Neural crest cell (in vitro differentiated cells): ENCODE measurements at places on chromosomes 6 and 20. TPM values are rescaled to one million over a fixed set of nuclear protein-coding genes. Genes with fewer than 3 reads are reported as not detected.

MMP24 gene
- 2.8 and 2.9 TPM in 2 replicates for total RNA-seq

SLC24A3 gene
- 0.27 and 0.51 TPM in 2 replicates for total RNA-seq

PACRG gene
- 0.59 and 1.8 TPM in 2 replicates for total RNA-seq

NAA20 gene
- total RNA-seq: 38.2 and 40.3 TPM in 2 replicates

WTAP gene
- total RNA-seq: 126 and 128 TPM in 2 replicates

FNDC1 gene
- total RNA-seq: 0.05 and 0.09 TPM in 2 replicates

VSX1 gene
- 3.8 and 4.2 TPM in 2 replicates for total RNA-seq

DNA sequence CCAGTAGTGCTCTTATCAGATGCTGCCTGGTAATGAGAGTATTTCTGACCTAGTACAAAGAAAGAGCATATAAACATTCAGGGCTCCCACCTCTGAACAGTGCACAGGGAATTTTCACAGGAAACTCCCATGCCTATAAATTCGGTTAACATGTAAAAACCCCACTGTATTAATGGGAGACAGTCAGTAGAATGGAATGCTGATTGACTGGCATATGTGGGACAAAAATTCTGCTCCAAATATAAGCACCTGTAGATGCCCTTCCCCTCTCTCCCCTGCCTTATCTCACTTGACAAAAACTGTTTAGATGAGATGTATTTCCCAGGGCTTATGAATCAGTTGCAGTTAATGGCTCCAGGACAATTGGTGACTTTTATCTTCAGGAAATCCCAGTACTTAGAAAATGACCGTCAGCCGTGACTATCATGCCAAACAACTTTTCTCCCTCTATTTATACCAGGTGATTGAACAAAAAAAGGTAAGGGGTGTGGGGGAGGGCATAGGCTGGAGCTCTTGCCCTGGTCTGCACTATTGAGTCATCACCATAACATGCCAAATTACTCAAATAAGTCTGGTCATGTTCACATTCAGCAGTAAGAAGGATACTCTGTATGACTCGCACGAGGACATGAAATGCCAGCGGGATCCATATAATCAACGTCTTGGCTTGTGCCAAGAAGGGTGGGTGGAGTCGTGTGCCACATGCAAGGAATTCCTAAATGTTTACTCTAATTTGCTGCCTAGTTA is 176.4 kb upstream of the BMP2 start:
- no peak for DNase-seq

DNA sequence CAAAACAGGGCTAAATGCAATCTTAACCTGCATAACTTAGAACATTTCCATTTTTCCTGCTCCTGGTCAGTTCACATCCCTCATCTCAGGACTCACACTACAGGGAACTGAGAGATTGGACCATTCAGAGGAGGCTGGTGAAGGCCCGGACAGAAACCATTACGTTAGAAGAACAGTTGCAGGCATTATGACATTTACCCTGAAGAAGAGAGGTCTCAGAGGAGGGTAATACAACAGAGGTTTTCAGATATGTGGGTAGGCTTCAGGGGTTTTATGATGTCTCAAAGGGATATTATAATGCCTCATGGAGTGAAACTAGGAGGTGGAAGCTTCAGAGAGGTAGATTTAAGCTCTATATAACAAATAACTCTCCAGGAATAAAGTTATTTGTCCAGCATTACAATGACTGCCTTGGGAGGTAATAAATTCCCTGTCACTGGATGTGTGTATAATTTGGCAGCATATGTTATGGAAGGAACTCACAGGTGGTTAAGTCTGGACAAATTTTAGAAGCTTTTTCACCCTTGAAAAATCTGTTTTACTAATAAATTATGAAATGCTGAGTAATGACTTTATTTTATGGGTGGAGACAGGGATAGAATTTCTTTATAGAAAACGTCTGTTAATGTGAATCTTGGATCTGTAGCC is 36.7 kb upstream of the RIPOR2 start:
- DNase-seq: no peak

- no peak for DNase-seq
These were observed 3.8 kb upstream of the CABLES2 start for GRCh38 chr20:62410746-62411478.

GRCh38 chr6:93468291-93468690 is 48.9 kb upstream of the EPHA7 start:
- no peak for DNase-seq

DNA sequence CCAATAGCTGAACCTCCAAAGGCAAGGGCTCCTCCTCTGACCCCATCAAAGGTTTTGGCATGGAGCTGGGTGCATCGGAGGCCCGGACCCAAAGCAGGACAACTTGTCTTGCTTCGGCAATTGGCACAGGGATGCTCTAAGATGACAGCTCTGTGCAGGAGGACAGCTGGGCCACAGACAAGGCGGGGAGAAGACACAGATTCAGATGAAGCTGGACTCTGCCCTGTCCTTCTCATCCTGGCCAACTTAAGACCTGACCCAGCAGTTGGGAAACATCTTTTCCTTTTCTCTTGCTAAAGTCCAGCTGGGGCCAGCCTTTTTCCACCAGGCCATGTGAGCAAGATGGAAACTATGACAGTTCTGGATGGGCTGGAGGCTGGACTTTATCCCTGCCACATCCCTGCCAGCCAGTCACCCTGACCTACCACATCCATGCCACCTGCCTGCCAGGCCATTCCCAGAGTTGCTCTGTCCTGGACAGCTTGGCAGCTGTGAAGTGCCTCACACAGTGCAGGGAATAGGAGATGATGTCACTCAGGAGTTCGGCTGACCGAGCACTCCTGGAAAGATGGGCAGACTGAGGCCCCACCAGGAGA is 12.7 kb upstream of the PSMF1 start:
- DNase-seq: no peak

GRCh38 chr20:16848061-16848460 is 99.9 kb downstream of the OTOR start:
- no peak for DNase-seq

- DNase-seq: no peak
These were observed 24.6 kb downstream of the DSTN start for GRCh38 chr20:17594443-17594842.

DNA sequence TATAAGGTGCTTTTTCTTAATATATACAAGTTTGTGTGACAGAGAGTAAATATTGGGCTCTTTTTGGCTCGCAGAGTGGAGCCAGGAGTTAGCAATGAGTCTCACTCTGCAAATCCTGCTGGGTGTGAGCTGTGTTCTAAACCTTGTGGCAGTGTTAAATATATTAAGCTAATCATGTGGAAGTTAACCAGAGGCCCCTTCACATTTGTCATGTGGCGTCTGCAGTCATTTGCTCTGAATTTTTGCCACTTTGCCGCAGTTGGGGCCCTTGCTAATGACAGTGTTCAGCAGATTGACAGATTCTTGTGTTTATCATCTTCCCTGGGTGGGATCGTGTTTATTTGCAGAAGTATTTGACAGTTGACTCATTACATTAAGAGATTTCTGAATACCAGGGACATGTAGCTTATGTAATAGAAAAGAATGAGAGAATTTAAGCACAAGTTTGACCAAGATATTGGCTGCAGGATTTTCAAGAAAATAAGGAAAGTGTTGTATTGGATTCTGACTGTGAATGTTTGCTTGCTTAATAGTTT is 37.9 kb downstream of the SPATA2 start:
- no peak for DNase-seq
